HCEC 1CT (cell line): ENCODE measurements at places on chromosomes 3 and 15.
A peak's percentile ranks its signal among the peaks of the same experiment; 100 is the strongest.

- peak; percentile 94 for DNase-seq
Observed at GRCh38 chr15:41281236-41281635, 50.2 kb downstream of the CHP1 start.

DNA sequence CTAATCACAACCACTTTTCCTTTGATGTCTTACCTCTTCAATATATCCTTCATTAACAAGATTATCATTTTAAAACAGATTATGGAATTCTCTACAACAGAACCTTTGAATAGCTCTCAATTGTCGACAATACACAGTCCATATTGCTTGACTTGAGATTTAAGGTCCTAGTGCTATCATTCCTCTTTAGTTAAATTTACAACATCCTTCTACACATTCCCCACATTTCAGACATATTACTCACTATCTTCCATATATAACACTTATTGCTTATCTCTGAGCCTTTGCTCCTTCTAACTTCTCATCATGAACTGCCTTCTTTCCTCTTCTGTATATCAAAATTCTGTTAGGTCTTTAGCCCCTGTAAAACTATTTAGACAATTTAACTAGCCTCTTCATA lies 247.0 kb downstream of the STXBP5L start:
- no peak for DNase-seq

GRCh38 chr3:34777386-34777785 lies 861.9 kb upstream of the ARPP21 start:
- DNase-seq, result no peak

GRCh38 chr15:60651101-60651500 lies 172.2 kb upstream of the ICE2 start:
- no peak for DNase-seq

GRCh38 chr3:18208856-18209255 lies 216.3 kb downstream of the SATB1 start:
- DNase-seq, result no peak

- DNase-seq, result no peak
Observed at GRCh38 chr3:4945324-4945723, 33.9 kb upstream of the BHLHE40 start.

DNA sequence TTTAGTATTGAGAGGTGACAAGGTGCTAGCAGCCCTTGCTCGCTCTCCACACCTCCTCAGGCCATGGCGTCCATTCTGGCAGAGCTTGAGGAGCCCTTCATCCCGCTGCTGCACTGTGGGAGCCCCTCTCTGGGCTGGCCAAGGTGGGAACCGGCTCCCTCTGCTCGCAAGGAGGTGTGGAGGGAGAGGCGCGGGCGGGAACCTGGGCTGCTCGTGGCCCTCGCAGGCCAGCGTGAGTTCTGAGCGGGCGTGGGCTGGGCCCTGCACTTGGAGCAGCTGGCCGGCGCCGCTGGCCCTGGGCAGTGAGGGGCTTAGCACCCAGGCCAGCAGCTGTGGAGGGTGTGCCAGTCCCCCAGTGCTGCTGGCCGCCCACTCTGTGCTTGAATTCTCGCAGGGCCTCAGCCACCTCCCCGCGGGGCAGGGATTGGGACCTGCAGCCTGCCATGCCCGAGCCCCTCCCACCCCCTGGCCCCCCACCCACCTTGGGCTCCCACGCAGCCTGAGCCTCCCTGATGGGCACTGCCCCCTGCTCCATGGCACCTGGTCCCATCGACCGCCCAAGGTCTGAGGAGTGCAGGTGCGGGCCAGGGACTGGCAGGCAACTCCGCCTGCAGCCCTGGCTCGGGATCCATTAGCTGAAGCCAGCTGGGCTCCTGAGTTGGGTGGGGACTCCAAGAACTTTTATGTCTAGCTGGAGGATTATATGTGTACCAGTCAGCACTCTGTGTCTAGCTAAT lies 785.2 kb downstream of the DIPK2A start:
- DNase-seq, result no peak

- DNase-seq, result no peak
Observed at GRCh38 chr3:31305340-31305739, 227.4 kb upstream of the STT3B start.

DNA sequence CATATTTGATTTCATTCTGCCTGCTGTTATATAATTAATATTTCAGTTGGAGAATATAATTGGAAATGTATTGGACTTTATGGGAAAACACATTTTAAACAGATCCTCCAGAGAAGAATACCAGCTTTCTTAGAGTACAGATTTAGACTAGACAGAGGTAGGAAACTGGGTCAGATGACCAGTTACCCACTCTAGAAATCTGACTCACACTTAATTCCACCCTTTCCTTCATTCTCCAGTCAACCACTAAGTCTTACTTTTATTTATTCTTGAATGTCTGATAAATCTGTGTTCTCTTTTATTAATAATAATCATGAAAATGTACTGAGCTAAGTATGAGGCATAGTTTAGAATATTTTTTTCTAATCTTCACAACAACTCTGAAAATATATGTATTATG lies 110.7 kb downstream of the LRRC49 start:
- DNase-seq, result peak; percentile 66

GRCh38 chr3:159252772-159253384 lies 451.0 kb downstream of the MFSD1 start:
- peak; percentile 82 for DNase-seq

DNA sequence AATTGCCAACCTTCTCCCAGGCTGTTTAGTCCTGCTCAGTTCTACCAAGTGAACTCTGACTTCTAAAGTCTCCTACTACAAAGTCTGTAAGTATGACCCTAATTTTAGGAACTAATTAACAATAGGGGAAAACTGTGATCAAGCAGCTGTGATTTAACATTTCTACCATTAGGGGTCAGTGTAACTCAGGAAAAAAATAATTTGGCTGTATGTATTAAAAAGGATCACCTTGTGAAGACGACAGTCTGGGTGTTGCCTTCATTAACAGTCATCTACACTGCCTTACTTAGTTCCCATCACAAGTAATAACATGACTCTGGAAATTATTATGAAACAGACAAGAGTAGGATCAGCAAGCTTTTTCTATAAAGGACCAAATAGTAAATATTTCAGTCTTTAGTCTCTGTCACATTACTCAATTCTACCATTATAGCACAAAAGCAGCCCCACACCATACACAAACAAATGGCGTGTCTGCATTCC lies 4.2 kb upstream of the NPHP3 start:
- DNase-seq, result peak; percentile 42

DNA sequence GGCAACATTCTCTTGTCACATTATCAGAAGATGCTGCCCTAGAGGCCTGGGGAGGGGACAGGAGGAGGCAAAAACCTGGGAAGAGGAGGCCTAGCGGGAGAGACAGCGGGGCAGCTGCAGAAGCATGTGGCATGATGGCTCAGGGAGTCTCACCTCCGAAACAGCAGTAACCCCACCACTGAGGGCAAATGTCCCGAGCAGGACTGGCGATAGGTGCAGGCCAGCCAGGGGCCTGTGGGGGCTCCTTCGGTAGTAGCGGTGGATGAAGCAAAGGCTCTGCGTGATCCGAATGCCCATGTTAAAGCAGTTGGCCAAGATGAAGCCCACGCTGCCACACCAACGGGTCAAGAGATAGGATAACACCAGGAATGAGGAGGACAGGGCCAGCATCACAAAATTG lies 38.0 kb downstream of the RFT1 start:
- DNase-seq, result no peak

DNA sequence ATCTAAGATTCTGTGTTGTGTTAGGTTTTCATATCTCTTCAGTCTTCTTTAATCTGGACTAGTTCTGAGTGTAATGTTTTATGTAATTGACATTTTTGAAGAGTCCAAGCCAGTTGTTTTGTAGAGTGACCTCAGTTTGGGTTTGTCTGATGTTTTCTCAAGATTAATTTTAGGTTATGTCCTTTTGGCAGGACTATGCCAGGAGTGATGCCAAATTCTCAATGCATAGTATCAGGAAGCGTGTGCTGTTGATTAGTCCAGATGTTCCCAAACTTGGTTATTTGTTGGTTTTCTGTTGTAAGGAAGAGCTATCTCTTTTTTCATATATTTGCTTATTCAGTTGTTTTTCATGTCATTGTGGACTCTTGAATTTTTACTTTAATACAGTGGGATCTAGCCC lies 32.6 kb downstream of the NMD3 start:
- no peak for DNase-seq

GRCh38 chr3:11950576-11950975 lies 53.6 kb upstream of the SYN2 start:
- DNase-seq, result no peak

- DNase-seq, result no peak
Observed at GRCh38 chr3:11627612-11628011, 16.1 kb downstream of the VGLL4 start.

DNA sequence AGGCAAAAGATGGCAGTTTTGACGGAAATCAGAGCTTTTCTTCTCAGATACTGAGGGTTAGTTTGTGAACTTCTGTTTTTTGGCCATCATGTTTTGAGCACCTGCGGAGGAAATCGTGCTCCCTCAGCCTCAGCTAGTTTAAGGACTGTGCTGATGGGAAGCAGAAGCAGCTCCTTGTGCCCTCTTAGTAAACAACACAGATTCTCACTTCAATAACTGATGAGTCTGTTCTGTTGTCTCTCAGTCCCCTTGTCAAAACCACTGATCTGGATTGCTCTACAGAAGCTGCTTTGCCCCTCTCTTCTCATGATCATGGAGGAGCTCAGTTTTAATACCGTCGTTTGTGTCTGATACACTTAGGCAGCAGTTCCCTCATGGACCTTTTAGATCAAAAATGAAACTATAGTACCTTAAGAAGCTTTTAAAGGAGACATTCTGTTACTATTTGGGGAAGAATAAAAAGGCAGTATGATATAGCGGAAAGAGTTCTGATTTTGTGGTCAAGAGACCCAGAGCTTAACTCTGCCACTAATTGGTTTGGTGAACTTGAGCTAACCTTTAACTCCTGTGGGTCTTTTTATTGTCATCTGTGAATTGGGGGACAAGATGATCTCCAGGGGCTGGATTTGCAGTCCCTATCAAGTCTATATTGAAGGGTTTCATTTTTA lies 152.6 kb downstream of the BBX start:
- DNase-seq, result no peak

- no peak for DNase-seq
Observed at GRCh38 chr15:49605588-49605987, 15.0 kb downstream of the FAM227B start.

DNA sequence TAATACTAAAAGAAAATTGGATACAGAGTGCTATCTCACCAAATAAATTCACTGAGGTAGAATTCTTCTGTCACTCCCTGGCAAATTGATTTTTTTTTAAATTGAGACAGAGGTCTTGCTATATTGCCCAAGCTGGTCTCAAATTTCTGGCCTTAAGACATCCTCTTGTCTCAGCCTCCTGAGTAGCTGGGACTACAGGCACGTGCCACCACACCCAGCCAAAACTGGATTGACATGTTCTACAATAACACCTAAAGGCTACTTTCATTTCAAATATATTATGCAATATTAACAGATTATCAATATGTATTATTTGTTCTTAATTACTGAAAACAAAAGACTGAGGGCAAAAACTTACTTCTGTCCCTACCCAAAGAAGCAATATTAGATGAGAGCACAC lies 36.7 kb downstream of the TFDP2 start:
- DNase-seq, result no peak

DNA sequence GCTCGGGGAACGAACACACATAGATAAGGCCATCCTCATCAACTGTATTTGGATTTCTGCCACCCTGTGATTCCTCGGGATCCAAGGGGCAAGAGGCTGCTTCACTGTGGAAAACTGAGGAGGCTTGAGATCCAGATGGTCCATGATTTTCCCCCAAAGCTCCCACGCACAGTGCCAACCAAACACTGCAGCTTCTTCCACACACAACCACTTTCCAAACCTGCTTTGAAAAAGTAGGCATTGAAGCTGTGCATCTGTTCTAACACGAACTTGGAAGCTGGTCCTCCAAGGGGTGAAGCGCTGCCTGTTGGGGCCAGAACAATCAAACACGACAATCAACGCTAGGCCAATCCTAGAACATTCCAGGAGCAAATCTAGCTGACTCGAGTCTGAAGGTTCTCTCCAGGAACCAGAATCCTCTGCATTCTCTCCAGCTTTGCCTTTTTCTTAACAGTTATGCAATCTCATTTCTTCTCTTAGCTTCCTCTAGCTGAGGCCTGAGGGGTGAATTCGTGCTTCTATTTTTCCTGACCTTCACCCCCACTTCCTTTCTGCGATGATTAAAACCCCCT lies 104.4 kb downstream of the LRRK1 start:
- no peak for DNase-seq

DNA sequence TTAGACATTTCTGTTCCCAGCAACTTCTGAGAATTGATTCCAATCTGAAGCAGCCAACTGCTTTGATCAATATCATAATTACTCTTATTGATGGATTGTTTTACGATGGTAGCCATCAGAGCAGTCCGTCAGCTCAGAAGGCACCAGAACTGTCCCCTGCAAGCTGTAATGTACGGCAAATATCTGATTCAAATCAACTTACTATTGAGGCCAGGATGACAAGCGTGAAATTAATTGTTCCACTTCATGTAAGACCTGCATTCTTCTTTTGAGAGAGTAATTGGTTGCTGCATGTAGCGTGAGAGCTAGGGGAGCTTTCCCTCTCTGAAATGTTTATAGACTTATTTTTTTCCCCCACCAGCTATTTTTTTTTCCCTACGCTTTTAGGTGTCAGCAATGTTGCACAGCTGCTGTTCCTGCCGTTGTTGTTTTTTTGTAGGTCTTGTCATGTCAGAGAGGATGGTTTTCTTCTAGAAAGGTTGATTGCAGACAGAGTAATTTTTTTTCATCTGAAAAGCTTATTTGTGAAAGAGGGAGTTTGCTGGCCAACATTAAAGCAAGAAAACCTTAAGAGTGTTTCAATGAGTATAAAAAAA lies 134.9 kb downstream of the CACNA2D3 start:
- DNase-seq, result no peak

DNA sequence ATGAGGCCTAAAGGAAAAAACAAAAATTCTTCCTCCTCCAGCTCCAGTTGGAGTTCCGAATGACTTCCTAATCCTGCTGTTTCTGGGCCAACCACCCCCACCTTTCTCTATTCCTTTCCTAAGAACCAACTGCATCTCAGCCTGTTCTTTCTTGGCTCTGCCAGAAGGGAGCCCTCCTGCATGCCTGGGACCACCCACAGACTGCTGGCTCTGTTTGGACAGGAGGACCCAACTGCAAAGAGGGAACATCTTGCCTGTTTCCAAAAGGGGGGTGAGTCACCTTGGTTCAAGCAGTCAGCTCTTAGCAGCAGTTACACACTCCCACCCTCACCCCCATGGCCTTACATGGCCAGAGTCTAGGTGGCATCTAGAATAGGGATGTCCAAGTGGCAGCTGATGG lies 116.0 kb upstream of the PRICKLE2 start:
- DNase-seq, result peak; percentile 61

- DNase-seq, result no peak
Observed at GRCh38 chr15:66963084-66963483, 102.3 kb upstream of the SMAD3 start.

DNA sequence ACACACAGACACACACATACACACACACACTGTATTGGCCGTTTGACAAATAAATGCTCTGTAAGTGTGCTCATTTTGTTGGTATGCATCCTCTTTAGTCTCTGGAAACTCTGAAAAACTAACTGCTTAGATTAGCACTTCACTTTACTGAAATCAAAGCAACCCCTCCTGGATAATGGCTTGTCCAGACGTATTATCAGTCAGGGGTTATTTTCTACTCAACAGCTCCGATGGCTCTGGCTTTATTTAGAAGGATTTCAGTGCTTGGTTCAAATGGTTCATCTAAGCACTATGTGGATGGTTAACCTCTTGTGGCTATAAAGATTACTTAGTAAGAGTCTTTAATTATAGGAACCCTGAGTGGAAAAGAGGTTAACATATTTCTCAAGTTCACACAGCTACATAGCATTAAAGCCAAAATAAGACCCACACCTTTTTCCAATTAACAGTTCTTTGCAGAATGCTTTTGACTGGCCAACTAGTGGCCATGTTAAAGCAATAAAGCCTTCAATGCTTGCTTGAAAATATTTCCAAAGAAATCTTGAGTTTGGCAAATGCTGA lies 516.1 kb upstream of the NAALADL2 start:
- DNase-seq, result peak; percentile 9

- no peak for DNase-seq
Observed at GRCh38 chr15:39365873-39366272, 215.0 kb upstream of the THBS1 start.
